Hepatocyte (in vitro differentiated cells): ENCODE measurements at places on chromosomes 1 and 21.

DNA sequence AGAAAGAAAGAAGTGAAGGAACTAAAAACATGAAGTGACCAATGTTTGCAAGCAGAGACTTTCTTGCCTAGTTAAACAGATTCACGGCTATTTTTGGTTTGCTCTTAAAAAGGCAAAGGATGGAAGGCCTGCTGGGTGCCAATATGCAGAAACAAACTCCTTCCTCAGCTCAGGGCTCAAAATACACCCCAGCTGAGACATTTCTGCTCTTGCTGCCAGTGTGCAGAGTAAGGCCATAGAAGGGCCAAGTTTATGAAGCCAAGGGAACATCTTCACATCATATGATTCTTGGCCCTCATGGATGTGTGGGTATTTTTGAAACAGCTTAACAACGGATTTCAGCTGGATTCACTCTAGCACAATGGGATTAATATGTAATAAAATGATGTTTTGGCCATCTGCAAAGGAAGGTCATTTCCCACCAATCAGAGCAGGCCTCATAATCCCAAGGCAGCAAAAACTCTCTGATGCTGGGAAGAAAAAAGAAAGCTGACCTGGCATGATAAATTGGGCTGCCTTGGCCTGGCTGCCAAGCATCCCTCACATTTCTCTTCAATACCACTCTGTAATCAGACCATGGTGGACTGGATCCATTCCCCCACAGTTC, 70.7 kb downstream of the CAPZB start:
- no peak for DNase-seq

DNA sequence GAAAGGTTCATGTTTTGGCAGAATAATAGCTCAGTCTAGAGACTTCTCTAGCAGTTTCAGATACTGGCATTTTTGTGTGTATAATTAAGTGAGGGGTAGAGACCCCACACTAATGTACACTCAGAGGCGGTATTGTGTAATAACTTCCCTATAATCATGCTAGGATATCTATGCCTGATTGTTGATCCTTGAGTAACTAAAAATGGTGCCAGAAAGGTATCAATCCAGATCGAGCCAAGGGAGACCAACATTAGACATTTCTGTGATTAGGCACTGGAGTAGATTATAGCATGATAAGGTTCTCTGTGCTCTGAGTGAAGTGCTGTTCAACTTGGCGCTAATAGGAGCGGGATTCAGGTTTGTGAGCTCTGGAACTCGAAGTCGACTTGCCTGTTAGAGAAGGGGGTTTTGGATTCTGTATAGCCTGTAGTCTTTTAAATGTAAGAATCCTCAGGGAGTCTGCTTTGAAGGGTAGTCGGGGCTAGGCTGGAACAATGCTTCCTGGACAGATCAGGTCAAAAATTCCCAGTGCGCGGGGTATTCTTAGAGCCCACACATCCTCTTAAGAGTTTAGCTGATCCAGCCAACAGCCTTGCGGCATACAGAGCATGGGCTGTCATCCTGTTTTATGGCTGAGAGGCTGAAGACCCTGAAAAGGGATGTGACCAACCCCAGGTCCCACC, 24.2 kb downstream of the MAN1C1 start:
- no peak for DNase-seq

GRCh38 chr1:37755290-37755689, 9.6 kb downstream of the EPHA10 start:
- peak; percentile 71 for DNase-seq

DNA sequence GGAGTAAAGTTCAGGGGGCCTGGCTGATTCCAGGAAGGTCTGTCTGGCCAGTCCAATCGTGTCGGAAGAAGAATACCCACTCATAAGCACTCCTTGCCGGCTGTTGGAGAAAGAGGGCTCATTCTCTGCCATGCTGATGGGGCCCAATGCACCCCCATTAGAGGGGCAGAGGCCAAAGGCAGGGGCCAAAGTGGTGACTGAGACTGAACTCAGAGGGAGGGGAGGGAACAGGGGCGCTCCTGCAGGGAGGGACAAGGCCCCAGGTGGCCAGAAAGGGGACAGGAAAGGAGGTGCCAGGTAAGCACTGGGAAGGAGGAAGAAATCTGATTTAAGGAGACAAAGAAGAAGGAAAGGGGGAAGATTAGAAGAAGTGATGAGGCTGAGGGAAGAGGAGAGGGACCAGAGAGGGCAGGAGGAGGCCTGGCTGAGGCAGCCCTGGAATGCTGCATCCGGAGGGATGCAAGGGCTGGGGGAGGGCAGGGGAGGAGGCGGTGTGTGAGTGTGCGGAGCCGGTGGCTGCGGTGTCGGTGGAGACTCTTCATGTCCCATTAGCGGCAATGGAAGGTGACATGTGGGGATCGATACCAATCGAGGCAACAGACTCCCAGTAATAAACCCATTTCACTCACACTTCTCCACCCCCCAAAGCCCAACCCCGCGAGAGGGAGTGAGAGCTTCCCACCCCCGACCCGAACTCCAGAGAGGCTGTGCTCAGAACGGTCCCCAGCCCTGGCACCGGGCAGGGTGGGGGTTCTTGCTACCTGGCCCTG, 12.0 kb upstream of the ETV3L start:
- DNase-seq, result no peak

DNA sequence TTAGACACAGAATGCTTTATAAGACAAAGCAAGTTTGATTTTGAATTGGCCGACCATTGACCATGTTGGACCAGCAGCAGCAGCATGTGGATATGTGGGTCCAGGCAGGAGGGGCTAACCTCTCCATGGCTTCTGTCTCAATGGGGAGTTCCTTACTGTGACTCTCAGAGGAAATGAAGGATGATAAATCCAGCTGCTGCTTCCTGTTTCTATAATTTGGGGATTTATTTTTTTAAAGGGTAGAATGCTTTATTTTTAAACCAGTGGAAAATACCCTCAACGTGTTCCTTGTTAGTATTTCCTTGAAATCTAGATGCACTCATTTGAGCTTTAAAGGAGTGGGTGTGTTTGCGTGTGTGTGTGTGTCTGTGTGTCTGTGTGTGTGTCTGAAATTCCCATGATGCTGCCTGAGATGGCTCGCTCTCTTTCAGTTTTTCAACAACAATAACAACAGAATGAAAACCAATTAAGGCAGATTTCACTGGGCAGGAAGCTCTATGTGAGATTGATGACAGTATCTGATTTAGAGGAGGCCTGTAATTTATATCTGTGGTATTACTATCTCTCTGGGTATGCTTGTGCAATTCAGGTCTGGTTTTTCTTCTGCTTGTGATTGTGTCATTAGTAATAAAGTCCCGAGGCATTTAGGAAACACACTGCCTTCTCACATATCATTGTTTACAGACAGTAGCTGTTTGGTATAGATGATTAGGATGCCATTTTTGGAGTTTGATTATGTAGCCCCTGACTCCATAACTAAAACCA, 86.1 kb upstream of the ZNF326 start:
- DNase-seq, result no peak

DNA sequence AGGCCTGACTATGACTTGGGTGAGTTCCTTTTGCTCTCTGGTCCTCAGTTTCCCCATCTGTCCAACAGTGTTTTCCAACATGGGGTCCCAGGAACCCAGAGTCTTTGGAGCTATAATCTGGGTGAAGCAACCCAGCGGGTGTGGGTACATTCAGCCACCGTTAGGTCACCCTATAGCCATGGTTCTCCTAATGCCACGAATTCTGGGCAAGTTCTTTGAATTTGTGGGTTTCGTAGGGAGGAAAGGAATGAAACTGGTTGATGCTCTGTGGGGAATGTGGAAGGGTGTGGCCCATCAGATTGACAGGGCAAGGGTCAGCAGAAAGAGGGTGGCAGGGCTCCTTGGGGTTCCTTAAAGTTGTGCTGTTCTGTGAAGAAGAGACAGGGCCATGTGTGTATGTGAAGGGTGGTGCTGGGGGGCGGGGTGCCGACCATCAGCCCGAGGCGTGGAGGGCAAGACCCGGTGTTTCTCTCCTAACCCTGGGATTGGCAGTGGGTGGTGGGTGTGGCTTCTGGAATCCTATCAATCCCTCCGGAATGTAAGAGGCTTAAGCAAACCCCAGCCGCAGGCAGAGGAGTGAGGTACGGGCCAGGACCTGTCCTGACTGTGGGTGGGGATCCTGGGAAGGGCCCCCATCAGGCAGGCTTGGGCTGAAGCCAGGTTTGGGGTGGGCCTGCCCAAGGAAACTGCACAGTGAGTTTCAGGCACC, 35.5 kb upstream of the ZNF362 start:
- DNase-seq, result peak; percentile 32

- DNase-seq, result no peak
Observed at GRCh38 chr1:156684227-156684782, 7.1 kb upstream of the NES start.

DNA sequence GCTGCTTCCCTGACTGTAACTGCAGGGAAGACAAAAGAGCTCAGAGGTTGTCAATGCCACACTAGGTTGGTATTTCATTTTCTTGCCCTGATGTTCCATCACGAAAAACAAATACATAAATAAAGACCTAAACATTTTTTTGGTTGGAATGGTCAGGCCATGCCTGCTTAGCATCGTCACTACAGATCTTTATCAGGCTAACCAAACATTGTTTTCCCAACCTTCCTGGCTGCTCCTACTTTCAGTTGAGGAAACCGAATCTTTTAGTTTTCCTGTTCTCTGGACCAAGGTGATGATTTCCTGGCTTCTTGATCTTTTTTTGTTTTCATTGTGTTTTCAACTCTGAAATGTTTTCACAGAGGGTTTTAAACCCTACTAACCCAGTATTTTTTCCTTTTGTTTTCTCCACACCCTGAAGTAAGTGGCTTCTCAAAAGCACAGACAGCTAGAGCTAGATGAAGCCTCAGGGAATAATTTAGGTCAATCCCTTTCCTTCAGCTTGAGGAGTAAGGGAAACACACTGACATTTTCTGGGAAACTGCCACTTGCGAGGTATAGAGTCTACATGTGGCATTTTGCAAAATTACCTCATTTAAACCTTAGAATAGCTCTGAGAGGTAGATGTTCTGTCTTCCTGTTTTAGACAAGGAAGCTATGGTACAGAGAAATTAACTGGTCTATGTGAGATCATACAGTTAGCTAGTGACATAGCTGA, 67.2 kb upstream of the CNN3 start:
- no peak for DNase-seq

GRCh38 chr1:5391725-5392124, 600.5 kb downstream of the NPHP4 start:
- DNase-seq, result no peak

DNA sequence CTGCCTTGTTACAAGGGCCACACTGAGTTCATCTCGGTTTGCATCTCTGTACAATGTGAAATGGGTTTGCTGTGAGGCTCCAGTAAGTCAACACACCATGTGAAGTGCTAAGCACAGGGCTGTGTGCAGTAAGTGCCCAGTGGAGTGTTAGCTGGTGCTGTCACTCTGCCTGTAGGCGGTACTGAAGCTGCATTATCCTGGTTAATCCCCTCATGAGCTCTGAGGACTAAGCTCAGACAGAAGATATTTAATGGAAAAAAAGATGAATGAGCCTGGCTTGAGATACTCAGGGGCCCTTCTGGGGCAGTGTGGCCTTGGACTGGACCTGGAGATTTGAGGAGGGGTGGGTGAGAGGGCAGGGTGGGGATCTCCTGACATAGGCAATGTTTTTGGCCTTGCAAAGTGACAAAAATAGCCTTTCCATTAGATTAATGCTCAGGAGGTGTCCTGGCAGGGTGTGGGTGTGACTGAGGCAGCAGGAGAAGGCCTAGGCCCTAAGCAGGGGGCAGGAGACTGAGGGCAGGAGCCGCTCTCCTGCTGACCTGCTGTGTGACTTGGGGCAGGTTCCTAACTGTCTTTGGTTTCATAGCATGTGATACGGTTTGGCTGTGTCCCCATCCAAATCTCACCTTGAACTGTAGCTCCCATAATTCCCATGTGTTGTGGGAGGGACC, 570.5 kb downstream of the PTPRU start:
- no peak for DNase-seq

GRCh38 chr1:47703156-47703825, 265.4 kb downstream of the FOXD2 start:
- DNase-seq, result no peak

- no peak for DNase-seq
Observed at GRCh38 chr1:82279241-82279640, 478.5 kb downstream of the ADGRL2 start.

- DNase-seq, result peak; percentile 30
Observed at GRCh38 chr1:179743679-179744400, 749 bp downstream of the FAM163A start.

- no peak for DNase-seq
Observed at GRCh38 chr1:180096584-180097325, 57.9 kb upstream of the QSOX1 start.

DNA sequence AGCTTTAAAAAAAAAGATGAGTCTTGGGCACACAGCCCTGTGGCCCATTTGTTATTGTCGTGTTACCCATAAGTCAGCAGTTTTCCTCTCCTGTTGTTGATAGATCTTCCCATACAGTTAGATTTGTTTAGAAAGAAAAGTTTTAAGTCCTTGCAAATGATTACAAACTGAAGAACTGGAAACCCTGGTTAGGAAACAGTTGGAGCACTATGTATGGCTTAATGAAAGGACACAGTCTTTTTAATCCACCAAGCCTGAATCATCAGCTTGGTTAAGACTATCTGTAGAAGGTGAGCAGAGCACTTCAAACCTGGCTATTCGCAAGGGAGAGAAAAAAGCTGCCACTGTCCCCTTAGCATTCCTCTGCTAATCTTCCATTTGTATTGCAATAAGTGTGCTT, 241.0 kb downstream of the DISC1 start:
- DNase-seq, result no peak

GRCh38 chr21:18614303-18614702, 210.7 kb upstream of the TMPRSS15 start:
- DNase-seq, result no peak
